ENCODE measurements at places on chromosomes 4 and X. TPM values are rescaled to one million over a fixed set of nuclear protein-coding genes. Genes with fewer than 3 reads are reported as not detected.

Gene BBS12
- 0.61 TPM for total RNA-seq

Gene ATP1B4
- total RNA-seq: 6.1 TPM

Gene PPP4R3C
- not detected for total RNA-seq

Gene SSX3
- total RNA-seq: not detected

Gene LRCH2
- 0.44 TPM for total RNA-seq

Gene TLR6
- 0.29 TPM for total RNA-seq

DNA sequence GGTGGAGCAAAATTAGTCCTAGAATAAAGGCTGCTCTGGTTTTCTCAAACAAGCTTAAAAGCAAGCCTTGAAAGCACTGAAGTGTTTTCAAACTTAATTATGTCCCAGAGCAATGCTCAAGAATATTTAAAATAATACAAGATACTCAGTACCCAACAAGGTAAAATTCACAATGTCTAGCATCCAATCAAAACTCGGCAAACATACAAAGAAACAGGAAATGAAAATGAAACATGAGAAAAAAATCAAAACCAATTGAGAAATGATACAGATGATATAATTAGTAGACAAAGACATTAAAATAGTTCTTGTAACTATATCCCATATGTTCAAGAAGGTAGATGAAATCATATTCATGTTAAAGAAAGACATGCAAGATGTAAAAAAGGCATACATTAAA, 45.0 kb upstream of the MAML3 start:
- DNase-seq: no peak
- H3K27me3 ChIP-seq: no peaks in the 10 kb centered on the region
- H3K27ac ChIP-seq: no peak overlapping the region
- H3K4me3 ChIP-seq: no peak overlapping the region
- H3K4me1 ChIP-seq: no peaks in the 10 kb centered on the region

DNA sequence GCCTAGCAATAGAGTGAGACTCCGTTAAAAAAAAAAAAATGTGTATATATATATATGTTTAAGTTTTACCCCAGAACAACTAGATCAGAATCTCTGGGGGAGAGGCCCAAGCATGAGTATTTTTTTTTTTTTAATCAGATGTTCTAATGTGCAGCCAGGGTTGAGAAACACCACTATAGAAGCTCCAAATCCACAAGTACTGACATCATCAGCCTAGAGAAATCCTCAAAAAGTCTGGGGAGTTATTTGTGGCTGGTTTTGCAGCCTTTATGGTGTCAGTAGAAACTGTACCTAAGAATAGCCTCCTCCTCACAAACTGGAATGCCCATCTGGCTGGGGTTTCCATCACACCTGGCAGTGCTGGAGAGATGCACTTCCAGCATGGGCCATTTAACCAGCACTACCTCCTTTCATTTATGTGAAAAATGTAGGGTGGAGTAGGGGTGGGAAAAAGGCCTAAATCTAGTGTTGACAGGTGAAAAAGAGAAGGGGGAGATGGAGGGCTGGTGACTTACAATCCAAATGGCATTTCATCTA, 93.5 kb downstream of the CBLL2 start:
- H3K4me3 ChIP-seq: no peak overlapping the region
- H3K4me1 ChIP-seq: no peaks in the 10 kb centered on the region
- H3K27me3 ChIP-seq: no peaks in the 10 kb centered on the region
- DNase-seq: no peak
- H3K36me3 ChIP-seq: no peaks in the 10 kb centered on the region

- H3K4me3 ChIP-seq: no peak overlapping the region
- no peaks in the 10 kb centered on the region for H3K4me1 ChIP-seq
- no peak for DNase-seq
- no peak overlapping the region for H3K27ac ChIP-seq
- no peaks in the 10 kb centered on the region for H3K27me3 ChIP-seq
- no peaks in the 10 kb centered on the region for H3K36me3 ChIP-seq
Observed at GRCh38 chr4:156321203-156321602, 367.5 kb upstream of the CTSO start.

- no peak for DNase-seq
- no peaks in the 10 kb centered on the region for H3K4me1 ChIP-seq
- no peak overlapping the region for H3K27ac ChIP-seq
- H3K27me3 ChIP-seq: no peaks in the 10 kb centered on the region
- H3K36me3 ChIP-seq: no peaks in the 10 kb centered on the region
Observed at GRCh38 chr4:147658501-147658900, 25.5 kb downstream of the PRMT9 start.

DNA sequence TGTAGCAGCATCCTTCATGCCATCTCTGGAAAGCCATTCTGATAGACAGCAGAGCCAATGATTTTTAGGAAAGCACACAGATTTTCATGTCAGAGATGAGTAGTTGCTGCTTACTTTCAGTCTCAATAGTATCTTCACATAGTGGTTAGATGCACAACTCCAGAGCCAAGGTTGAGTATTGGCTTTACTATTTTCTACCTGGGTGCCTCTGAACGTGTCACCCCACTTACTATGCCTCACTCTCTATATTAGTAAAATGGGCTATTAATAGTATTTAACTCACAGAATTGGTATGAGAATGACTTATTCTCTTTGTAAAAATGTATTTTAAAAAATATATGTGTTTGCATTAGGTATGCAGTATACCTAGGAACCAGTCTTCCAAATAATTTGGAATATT, 108.8 kb upstream of the STIM2 start:
- no peak overlapping the region for H3K27ac ChIP-seq
- no peak overlapping the region for H3K4me3 ChIP-seq
- peaks cover 49% of the 10 kb centered on the region for H3K4me1 ChIP-seq
- no peak for DNase-seq

- H3K27me3 ChIP-seq: no peaks in the 10 kb centered on the region
- H3K36me3 ChIP-seq: no peaks in the 10 kb centered on the region
- peaks cover 83% of the 10 kb centered on the region for H3K4me1 ChIP-seq
- H3K27ac ChIP-seq: peak overlapping the region; percentile 82
Observed at GRCh38 chr4:37661772-37662171, 24.4 kb downstream of the RELL1 start.

DNA sequence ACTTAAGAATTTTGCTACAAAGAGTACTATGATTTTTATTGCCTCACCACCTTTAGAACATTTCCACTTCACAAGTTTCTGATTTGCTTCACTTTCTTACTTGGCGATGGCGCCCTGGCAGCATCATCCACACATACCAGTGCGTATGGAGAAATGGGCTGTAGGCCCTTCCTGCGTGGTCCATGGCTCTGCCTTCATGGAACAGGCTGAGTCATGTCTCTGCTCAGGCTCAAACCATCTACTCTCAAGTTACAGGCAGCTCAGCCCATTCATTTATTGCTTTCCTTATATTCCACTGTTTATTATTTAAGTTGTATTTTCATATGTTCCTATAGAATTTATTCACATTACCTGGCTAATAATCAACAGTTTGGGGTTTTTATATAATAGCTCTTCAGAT, 21.1 kb downstream of the CASP3 start:
- DNase-seq: no peak
- no peak overlapping the region for H3K27ac ChIP-seq
- H3K4me1 ChIP-seq: no peaks in the 10 kb centered on the region
- H3K36me3 ChIP-seq: peaks cover 7% of the 10 kb centered on the region
- no peak overlapping the region for H3K4me3 ChIP-seq

DNA sequence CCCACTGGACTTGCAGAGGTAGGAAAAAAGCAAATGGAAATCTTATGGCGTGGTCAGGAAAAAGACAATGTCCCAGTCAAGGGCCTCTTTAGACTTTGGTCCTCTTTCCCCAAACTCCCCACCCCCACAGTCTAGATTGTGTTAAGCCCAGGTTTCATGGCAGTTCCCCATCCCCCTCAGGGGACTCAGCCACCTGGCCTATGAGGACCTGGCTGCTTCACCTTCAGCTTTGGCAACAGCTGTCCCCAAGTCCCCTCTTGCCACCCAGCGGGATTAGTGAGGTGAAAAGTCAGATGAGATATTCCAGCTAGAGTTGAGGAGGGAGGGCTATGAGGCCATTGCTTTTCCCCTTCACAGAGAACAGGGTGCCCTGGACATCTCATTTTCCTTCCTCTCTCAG, 457 bp downstream of the RIPPLY1 start:
- DNase-seq: no peak
- no peaks in the 10 kb centered on the region for H3K36me3 ChIP-seq
- H3K4me1 ChIP-seq: peaks cover 30% of the 10 kb centered on the region

DNA sequence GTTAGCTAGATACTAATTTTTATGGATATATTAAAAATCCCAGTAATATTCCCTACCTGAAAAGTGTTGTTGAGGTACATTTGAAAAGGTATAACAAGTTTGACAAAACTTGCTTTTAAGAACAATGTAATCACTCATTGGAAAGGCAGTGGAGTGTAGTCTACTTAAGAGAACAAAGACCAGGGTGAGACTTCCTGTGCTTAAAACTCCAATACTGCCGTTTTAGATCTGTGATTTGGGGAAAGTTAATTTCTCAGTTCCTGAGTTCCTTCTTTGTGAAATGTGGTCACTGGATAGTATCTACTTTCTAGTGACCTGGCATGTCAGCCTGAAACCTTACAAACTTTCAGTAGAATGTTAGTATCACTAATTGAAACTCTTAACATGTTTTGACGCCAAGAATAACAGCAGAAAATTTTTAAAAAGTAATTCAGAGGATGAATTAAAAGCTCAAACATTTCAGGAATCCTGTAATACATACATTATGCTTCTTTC, 56.8 kb downstream of the PCDH7 start:
- no peak for DNase-seq
- no peaks in the 10 kb centered on the region for H3K36me3 ChIP-seq
- no peak overlapping the region for H3K4me3 ChIP-seq
- no peaks in the 10 kb centered on the region for H3K4me1 ChIP-seq
- no peaks in the 10 kb centered on the region for H3K27me3 ChIP-seq

DNA sequence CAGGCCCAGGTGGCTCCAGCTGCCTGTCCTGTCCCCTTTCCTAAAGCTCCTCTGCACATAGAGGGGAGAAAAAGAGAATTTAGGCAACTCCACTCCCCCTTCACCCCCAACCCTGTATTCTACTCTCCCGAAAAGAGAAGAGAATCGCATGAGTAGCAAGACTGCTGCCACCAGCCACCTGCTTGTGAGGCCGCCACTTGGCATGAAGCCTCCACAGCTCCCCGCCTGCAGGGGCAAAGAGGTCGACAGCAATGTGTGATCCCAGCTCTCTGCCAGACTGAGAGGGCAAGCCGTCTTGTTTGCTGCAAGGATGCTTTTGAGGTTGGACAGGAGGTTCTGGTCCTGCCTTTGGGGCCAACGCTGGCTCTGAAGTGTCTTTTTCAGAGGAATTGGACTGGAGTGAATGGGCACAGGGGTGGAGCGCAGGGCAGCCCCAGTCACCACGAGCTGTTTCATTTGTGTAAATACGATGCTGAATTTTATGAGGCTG, 77.1 kb downstream of the STARD8 start:
- no peaks in the 10 kb centered on the region for H3K36me3 ChIP-seq
- H3K27me3 ChIP-seq: no peaks in the 10 kb centered on the region
- H3K4me3 ChIP-seq: no peak overlapping the region
- no peak for DNase-seq
- no peaks in the 10 kb centered on the region for H3K4me1 ChIP-seq

DNA sequence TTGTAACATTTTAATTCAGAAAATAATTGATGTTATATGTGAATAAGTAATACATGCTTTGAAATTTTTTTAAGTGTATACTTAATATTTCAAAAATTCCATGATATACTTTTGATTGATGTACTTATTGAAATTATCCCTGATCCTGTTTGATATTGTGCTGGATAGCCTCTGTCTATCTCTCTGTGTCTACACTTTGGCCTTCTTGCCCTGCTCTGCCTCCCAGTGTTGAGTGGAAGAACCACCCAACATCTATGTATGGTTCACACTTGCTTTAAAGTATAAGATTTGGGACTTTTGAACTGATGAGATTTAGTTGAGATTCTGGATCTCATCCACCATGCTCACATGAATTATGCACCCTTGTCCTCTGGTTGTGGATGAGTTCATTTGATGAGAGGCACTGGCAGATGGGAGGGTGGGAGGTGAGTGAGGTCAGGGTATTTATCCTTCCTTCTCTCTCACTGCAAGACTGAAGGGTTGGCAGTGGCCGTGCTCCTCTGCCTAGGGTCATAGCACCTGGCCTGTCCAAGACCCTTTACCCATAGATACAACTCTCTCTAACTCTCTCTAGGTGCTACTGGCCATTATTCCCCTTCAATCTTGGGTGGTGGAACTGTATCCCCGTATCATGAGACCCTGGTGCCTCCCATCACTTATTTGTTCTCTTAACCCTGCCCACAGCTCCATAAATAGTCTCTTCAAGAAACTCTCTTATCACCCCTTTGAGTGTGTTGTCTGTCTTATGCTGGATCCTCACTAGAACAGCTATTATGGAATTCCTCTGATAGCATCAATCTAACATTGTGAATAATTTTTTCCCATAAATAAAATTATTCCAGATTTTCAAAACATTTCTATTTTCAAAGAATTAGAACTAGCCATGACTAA, 75.2 kb downstream of the CORIN start:
- no peaks in the 10 kb centered on the region for H3K27me3 ChIP-seq
- DNase-seq: no peak
- H3K4me3 ChIP-seq: no peak overlapping the region

DNA sequence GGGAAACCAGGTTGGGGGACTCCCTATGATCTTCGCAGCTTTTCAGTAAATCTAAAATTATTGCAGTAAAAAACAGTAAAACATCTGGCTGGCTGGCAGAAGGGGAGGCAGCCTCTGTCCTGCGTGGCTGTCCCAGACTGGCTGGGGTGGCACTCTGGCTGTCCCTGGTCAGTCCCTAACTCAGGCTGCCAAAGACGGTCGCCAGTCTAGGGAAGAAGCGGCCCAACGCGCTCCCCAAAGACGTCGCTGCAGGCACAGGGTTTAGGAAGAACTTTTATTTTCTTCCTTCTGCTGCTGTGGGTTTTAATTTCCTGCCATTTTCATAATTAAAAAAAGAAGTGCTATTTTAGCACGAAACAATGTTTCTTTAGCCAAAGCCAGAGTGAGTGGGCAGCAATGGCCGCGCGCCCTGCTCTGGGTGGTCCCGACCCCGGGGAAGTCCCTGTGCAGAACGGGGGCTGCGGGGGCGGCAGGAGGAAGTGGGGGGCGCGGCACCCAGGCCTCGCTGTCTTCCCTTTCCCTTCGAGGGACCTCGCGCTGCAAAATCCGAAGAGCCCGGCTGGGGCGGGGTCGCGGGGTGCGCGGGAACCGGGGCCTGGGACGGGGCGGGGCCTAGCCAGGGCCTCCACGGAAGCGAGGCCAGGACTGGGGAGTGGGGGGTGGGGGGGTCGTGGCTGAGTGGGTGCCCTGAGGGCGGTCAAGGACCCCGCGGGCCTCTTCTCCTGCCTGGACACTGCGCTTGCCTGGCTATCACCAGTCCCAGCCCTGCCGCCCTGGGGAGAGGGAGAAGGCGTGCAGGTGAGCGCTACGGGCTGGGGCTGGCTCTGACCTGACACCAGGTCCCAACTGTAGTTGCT, 6.3 kb upstream of the LETM1 start:
- H3K27ac ChIP-seq: no peak overlapping the region
- peaks cover 29% of the 10 kb centered on the region for H3K27me3 ChIP-seq

DNA sequence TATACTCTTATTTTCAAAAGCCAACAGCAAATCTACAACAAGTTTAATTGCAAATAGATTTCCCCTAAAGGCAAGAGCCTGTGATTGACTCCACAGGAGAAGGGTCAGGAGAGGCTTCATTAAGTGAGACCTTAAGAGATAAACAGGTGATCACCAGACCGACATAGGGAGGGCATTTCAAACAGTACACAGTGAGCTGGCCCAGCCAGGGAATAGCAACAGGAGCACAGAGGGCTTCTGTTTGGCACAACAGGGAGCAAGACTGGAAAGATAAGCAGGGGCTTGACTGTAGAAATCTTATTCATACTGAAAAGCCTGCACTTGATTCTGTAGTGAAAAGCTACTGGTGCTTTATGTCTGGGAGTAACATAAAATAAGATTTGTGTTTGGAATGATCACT, 3.9 kb downstream of the RUFY3 start:
- no peak for DNase-seq
- H3K27me3 ChIP-seq: no peaks in the 10 kb centered on the region
- no peak overlapping the region for H3K27ac ChIP-seq
- H3K4me3 ChIP-seq: no peak overlapping the region
